Stimulated activated CD8-positive, alpha-beta memory T cell treated with anti-CD3 and anti-CD28 coated beads, Interleukin-2, amount 100 ng/mL, for 48 hours (primary cell): ENCODE measurements at places on chromosomes 2 and 18.

GRCh38 chr18:9712611-9713010 lies 4.5 kb downstream of the RAB31 start:
- no peak for DNase-seq

DNA sequence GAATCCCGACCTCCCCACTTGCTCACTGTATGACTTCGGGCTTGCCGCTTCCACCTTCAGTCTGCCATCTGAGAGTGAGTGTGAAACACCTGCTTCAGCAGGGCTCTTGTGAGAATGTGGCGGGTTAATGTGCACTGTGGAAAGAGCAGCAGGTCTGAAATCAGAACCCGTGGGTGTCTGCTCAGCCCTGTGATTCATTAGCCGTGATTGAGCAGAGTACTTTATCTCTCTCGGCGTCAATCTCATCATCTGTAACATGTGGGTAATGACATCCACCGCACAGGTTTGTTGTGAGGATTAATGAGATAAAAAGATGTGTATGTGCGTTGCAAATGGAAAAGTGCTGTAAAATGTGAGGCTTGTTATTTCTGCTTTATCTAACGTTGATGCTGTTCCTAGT lies 128.6 kb downstream of the LRATD1 start:
- DNase-seq = no peak

DNA sequence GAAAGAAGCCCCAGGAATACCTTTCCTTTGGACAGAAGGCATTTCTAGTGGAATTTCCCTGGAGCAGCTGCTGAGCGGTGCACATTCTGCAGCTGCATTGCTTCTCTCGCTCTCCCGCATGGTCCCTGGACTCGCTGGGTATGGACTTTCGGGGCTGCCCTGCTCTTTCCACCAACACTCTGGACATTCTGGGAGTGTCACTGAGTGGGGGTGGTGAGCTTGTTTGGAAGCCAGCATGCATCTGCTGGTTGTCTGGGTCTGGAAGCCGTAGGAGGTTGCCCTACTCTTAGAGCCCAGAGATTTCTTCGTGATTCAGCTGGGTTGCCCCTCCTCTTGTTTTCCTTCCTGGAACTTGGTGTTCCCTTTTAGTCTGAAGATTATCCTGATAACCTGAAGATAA lies 52.6 kb downstream of the TWIST2 start:
- no peak for DNase-seq

DNA sequence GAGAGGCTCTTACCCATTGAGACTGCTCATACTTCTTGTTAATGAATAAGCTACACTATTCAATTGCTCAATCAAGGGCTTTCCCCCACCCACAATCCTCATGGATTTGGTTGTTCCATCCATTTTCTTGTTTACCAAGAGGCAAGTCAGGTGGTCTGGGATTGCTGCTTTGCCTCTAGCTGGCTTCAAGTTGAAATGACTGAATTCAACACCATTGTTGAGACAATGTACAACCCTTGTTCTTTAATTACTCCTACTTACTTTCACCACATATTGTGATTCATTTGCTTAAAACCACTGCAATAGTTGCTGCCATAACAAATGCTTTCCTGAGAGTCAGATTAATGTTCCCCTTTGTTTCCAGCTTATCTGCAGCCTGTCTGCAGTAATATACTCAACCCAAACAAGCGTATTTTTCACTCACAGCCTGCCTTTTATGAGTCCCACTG lies 532.2 kb downstream of the RIT2 start:
- no peak for DNase-seq

DNA sequence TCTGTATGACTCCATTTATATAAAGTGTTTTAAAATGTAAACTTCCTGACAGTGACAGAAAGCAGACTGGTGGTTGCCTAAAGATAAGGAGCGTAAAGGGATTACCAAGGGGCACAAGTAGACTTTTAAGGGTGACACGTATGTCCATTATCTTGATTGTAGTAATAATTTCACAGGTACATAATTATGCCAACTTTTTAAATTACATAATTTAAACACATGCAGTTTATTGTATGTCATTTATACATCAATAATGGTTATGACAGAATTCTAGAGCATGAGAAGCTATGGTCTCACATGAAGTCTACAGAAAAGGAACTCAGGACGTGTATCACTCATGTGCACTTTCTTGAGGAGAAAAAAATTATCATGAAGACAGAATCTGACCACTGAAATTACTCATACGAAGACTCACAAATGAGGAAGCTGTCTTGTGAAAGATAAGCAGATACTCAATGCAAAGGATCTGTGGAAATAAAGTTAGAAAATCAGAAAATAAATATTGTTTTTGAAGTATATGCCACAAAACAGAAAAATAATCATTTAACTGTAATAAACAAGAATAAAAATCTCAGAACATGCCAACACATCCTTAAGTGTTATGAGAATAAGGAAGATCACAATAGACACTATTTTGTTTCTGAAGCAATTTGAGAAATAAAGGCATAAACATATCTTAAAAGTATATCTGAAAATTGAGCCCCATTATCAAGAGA lies 84.4 kb downstream of the TMEM131 start:
- DNase-seq = no peak

DNA sequence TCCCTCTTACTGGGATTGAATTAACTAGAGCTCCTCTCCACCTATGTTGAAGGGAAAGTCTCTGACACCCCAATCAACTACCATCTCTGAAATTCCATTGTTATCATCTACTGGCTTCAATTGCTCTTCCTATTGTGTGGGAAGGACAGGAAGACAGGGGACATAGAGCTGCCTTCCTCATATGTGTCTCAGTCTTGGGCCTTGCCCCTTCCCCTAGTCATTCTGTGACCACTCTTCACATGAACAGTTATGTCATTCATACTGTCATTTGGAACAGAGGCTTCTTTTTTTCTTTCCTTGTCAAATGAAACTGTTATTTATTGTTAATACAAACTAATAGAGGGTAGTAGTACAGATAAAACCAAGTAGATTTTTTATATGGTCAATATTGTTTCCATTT lies 69.6 kb upstream of the EMILIN2 start:
- DNase-seq = no peak

DNA sequence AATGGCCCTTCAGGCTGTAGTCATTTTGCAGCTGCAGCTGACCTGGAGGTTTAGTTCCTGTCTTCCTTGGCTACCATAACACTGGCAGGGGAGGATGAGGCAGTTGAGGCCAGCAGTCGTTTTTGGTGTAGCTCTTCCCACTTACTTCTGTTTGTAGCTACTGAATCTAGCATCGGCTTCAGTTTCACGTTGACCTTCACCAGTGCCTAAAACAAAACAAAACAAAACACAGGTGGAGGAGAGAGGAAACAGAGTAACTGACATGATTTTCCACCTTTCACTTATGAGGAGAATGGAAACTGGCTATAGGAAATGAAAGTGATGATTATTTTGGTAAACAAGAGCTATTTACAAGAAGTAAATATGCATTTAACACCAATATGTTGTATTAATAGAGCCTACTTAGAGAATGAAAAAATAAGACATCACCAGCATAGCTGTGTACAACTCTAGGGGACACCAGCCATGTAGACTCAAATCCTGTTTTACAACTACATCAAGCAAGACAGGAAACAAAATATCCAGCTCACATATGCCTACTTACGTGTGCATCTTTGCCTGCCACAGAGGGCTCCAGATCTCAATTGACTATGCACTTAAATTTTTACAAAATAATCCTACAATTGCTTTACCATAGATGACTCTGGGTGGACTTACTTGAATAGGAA lies 236.9 kb downstream of the AGPS start:
- no peak for DNase-seq

DNA sequence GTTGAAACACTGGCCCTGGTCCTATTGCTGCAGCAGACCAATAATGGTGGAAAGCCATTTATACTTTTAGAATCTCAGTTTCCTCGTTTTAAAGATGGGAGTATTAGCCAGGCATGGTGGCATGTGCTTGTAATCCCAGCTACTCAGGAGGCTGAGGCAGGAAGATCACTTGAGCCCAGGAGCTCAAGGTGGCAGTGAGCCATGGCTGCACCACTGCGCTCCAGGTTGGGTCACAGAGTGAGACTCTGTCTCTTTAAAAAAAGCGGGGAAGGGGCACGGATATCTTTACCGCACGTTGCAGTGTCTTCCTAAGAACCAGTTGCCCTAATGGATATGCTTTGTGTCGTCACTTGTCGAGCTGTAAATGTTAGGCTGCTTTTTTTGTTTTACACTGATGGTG lies 8.3 kb downstream of the MTCL1 start:
- DNase-seq = no peak

GRCh38 chr2:240155745-240156390 lies 15.4 kb upstream of the OTOS start:
- no peak for DNase-seq

DNA sequence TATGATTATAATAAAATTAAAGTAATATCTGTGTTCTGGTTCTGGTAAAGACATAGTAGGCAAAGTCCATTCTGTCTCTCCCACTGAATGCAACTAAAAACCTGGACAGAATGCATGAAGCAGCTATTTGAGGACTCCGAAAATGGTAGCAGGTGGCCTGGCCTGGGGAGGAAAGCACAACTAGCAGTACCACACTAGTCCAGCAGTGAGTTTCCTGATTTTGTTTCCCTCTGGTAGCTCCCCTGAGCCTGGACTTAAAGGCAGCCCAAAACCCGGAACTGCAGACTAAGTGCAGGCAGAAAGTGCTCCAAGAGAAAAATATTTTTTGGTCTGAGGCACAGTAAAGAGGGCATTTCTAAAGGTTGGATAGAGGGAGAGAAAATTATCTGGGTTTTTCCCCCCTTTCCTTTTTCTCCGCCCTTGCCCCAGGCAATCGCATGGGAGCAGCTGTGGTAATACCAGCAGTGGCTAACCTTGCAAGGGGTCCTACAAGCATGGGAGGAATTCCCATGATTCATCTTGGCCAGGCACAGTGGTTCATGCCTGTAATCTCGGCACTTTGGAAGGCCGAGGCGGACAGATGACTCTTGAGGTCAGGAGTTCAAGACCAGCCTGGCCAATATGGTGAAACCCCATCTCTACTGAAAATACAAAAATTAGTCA lies 32.3 kb downstream of the ASXL2 start:
- DNase-seq = no peak

GRCh38 chr2:126145752-126146151 lies 510.2 kb upstream of the GYPC start:
- DNase-seq = no peak

DNA sequence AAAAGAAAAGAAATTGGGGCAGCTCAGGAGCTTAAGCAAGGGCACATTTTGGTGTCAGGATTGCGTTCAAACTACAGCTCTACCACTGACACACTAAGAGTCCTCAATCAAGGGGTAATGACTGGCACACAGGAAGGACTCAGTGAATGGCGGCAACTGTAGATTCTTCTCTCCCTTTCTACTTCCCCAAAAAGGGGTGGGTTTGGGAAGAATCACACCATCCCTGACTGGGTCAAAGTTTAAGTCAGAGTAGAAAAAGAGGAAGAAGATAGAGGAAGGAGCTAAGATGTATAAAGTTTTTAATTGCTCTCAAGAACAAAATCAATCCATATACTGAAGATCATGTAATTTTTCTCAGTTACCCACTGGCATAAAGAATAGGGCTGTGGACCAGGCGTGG lies 2.6 kb downstream of the NLRC4 start:
- no peak for DNase-seq

DNA sequence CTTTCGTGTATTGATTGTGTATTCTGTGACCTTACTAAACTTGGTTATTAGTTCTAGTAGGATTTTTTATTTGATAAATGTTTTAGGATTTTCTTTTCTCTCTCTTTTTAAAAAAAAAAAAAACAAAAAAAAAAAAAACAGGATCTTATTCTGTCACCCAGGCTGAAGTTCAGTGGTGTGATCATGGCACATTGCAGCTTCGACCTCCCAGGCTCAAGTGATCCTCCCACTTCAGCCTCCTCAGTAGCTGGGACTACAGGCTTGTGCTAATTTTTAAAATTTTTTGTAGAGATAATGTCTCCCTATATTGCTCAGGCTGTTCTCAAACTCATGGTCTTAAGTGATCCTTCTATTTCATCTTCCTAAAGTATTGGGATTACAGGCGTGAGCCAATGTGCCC lies 19.0 kb downstream of the TTLL4 start:
- DNase-seq = no peak

GRCh38 chr2:36918307-36918706 lies 48.0 kb downstream of the STRN start:
- DNase-seq = no peak

- no peak for DNase-seq
Measured at GRCh38 chr2:51368250-51368649, 336.3 kb upstream of the NRXN1 start.

GRCh38 chr2:46770622-46771021 lies 145.0 kb downstream of the MCFD2 start:
- DNase-seq = no peak

DNA sequence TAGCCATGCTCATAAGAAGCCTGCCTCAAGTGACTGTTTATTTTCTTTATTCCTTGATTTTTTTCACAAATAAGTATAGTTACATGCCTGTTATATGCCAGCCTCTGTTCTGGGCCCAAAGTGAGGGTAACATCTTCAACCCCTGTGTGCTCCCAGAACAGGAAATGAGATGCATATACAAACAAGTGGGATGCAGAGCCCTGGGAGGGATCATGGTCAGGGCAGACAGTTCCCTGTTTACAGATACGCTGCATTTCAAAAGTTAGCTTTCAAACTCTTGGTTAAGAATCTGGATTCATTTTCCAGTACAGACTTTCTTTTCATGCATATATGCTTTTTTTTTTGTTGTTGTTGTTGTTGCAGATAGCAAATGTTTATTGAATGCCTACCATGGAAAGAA lies 24.4 kb downstream of the GPR39 start:
- no peak for DNase-seq

- DNase-seq = no peak
Measured at GRCh38 chr2:27891673-27892105, 1.2 kb downstream of the BABAM2 start.

- DNase-seq = no peak
Measured at GRCh38 chr2:230749111-230749510, 36.5 kb downstream of the CAB39 start.

DNA sequence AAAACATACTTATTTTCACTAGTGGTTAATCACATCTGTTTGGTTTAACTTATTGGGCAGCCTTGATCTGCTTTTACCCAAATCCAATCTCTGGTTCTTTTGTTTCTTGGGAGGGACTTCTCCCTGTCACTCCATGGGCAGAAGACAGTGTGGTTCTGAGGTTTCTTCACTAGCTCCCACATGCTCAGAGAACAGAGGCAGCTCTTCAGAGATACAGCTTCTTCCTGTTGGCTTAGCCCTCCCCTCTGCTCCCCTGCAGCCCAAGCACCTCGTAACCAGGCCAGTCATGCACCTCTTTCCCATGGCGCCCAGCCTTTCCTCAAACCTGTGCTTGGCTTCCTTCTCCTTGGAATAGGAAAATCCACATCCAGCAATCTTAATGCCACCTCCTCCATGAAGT lies 32.8 kb downstream of the SLC9A2 start:
- DNase-seq = no peak
